ENCODE measurements at places on chromosomes 1 and 21.

GRCh38 chr1:185926588-185926987, 192.4 kb downstream of the HMCN1 start:
- no peaks in the 10 kb centered on the region for H3K4me1 ChIP-seq
- H3K36me3 ChIP-seq, result no peaks in the 10 kb centered on the region
- H3K27me3 ChIP-seq, result no peaks in the 10 kb centered on the region
- DNase-seq, result peak; percentile 38

DNA sequence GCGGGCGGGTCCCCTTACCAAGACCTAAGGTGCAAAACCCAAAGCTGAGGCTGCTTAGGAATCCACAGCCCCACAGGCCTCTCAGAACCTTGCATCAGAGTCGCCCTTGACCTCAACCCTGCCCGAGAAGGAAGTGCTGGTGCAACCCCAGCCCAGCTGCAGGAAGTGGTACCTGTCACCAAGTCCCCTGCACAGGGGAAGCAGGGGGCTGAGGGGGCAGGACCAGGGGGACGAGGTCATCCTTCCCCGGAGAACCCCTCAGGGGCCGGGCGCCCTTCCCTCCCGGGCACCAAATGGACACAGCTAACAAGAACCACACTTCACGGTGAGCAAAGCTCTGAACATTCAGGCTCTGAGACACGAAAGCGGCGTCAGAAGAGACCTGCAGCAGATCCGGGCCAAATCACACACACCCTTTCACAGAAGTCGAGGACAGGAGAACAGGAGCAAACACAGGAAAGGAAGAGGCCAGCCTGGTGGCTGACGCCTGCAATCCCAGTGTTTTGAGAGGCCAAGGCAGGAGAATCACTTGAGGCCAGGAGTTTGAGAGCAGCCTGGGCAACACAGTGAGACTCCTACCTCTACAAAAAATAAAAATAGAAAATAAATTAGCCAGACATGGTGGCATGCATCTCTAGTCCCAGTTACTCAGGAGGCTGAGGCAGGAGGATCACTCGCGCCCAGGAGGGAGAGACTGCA, 6.4 kb downstream of the ITGB2 start:
- no peaks in the 10 kb centered on the region for H3K36me3 ChIP-seq
- H3K4me3 ChIP-seq, result no peak overlapping the region
- no peak for DNase-seq
- no peak overlapping the region for H3K27ac ChIP-seq
- H3K4me1 ChIP-seq, result 0 out of 2 replicates have a peak, but pooled peaks cover 5% of the 10 kb centered on the region

DNA sequence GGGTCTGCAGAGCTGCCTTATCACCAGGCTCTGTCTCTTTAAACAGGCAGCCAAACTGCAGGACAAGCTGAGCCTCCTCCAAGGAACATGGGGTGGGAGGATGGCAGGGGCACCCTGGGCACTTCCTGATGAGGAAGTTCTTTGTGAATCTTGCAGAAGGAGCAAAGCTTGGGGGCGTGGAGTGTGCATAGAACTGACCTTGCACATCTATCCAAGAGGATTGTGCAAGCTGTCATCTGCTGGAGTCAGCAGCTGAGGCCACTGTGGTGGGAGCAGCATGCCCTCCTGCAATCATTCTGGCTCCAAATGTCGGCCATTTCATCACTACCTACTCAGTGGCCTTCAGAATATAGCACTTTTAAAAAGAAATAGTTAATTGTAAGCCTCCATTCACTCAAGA, 182.2 kb downstream of the AJAP1 start:
- no peaks in the 10 kb centered on the region for H3K4me1 ChIP-seq
- H3K4me3 ChIP-seq, result no peak overlapping the region
- no peak overlapping the region for H3K27ac ChIP-seq

GRCh38 chr1:55635856-55636255, 420.7 kb upstream of the USP24 start:
- H3K27me3 ChIP-seq, result no peaks in the 10 kb centered on the region
- H3K4me3 ChIP-seq, result no peak overlapping the region
- peaks cover 61% of the 10 kb centered on the region for H3K4me1 ChIP-seq
- no peaks in the 10 kb centered on the region for H3K36me3 ChIP-seq
- DNase-seq, result peak; percentile 78
- H3K27ac ChIP-seq, result peak overlapping the region; percentile 81

- peak overlapping the region; percentile 88 for H3K27ac ChIP-seq
- no peaks in the 10 kb centered on the region for H3K36me3 ChIP-seq
- H3K27me3 ChIP-seq, result no peaks in the 10 kb centered on the region
Measured at GRCh38 chr1:185316163-185317033, 645 bp downstream of the IVNS1ABP start.

- no peak overlapping the region for H3K4me3 ChIP-seq
- no peak overlapping the region for H3K27ac ChIP-seq
- H3K27me3 ChIP-seq, result no peaks in the 10 kb centered on the region
- H3K36me3 ChIP-seq, result peaks cover 6% of the 10 kb centered on the region
- no peak for DNase-seq
Measured at GRCh38 chr21:43696214-43696613, 22.7 kb upstream of the PDXK start.

DNA sequence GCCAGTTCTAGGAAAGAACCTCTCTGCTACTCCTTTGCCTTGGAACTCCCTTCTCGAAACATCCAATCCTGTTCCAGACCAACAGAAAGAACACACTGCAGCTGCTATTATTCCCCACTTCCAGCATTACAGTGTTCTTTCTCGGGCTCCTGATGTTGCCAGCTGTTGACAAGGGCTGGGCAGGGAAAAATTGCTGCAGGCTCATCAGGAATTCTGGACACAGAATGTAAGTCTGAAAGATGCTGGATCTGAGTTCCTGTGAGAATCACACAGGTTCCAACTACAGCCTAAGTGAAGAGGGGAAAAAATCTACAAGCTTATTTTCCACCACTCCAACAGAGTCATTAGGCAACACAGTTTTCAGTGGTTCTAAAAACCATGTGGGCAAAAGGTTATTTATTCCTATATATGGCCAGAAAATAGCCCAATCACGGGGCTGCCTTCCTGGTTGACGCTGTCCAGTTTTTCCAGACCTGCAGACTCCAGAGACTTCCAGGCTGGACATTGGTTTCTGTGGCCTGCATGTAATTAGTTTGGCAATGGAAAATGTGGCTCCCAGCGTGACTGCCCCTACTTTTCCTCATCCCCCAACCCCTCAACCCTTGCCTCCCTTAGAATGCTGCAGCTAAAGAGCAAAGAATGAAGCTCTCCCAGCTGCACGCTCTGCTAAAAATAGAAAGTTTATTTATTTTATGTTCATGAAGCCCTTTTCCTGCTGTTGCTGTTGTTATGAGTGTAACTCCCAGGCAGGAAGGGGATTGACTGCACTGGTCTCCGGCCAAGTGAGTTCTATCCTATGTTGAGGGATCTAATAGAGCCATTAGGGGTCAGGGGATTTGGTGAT, 8.3 kb upstream of the KIAA0040 start:
- DNase-seq, result no peak
- H3K36me3 ChIP-seq, result no peaks in the 10 kb centered on the region
- no peak overlapping the region for H3K27ac ChIP-seq
- H3K27me3 ChIP-seq, result peaks cover 7% of the 10 kb centered on the region
- H3K4me1 ChIP-seq, result no peaks in the 10 kb centered on the region
- H3K4me3 ChIP-seq, result no peak overlapping the region

DNA sequence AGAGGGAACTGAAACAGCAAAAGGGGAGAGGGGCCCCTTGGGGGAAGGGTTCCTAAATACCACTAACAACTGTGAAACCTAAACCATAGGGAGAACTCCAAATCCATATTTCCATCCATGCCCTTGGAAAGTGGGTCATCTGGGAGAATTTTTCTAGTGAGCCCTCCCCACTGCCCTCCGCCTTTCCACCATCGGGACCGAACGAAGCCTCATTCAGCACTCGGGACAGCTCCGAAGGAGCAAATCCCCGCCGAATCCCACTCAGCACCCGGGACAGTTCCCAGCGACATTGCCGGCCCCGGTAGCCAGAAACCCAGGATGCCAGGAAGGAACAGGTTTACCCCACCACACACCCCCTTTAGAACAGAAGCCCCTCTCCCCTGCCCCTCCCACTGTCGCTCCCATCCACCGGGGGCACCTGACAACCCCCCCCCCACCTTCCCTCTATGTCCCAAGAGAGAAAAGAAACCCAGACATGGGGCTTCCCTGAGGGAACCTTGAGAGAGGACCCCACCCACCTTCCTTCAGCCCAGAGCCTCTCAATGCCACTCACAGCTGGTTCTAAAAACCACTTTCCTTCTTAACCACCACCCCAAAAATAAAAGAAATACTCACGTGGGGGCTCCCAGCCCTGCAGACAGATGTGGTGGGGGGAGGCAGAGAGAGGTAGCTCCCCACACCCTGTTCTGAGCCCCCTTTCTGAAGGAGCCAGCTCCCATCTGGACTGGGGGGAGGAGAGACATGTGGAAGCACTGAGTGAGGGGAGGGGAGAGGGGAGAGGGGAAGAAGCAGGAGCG, 4.5 kb downstream of the DLGAP3 start:
- H3K27me3 ChIP-seq, result peaks cover 22% of the 10 kb centered on the region
- peak; percentile 83 for DNase-seq
- no peak overlapping the region for H3K27ac ChIP-seq
- no peaks in the 10 kb centered on the region for H3K4me1 ChIP-seq

DNA sequence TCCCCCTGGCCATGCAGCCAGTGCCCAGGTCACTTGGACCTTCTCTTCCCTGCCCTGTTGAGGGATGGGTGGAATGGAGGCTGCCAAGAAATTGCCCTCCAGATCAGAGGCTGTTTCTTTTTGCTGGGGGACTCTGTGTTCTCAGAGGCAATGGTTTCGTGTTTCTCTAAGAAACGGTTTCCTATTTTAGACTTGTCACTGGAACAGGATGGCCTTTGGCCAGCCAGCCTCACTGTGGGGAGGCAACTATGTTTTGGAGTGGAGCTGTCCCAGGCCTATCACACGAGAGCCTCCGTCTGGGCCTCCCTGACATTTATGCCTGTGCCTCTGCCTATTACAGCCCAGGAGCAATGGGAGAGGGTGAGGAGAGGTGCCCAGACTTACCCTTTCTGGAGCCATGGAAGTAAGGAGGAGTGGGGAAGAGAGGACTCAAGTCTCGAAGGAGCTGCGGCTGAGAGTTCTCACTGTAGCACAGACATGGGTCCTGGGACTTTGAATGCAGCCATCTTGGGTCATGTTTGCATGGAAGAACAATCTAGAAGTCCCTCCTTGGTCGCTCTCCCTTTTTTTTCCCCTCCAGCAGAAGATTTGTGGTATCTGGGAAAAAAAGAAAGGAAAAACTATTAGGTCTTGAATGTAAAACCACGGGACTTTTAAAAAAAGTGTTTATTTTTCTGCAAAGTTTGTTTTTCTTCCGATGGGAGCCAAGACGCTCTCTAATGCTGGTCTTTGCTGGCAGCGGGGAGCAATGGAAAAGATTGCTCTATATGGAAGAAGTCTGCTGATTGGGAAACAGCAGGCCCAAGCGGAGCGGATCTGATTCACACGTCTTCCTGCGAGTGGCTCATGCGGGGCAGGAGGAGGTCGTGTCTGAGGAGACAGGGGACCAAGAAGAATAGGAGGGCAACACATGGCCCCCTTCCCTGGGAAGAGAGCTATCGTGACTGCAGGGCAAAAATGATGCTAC, 219.2 kb downstream of the FOXD2 start:
- H3K4me1 ChIP-seq, result no peaks in the 10 kb centered on the region
- H3K27me3 ChIP-seq, result peaks cover 17% of the 10 kb centered on the region
- H3K27ac ChIP-seq, result no peak overlapping the region
- peak; percentile 73 for DNase-seq
- no peak overlapping the region for H3K4me3 ChIP-seq

- no peak overlapping the region for H3K4me3 ChIP-seq
- H3K4me1 ChIP-seq, result peaks cover 8% of the 10 kb centered on the region
- H3K36me3 ChIP-seq, result no peaks in the 10 kb centered on the region
- H3K27ac ChIP-seq, result no peak overlapping the region
- H3K27me3 ChIP-seq, result no peaks in the 10 kb centered on the region
Measured at GRCh38 chr1:204572923-204573922, 57.0 kb downstream of the MDM4 start.
